Progenitor cell of endocrine pancreas (in vitro differentiated cells): ENCODE measurements at places on chromosomes 5 and 9.

GRCh38 chr5:68924481-68925145 lies 169.2 kb upstream of the SLC30A5 start:
- DNase-seq = no peak

DNA sequence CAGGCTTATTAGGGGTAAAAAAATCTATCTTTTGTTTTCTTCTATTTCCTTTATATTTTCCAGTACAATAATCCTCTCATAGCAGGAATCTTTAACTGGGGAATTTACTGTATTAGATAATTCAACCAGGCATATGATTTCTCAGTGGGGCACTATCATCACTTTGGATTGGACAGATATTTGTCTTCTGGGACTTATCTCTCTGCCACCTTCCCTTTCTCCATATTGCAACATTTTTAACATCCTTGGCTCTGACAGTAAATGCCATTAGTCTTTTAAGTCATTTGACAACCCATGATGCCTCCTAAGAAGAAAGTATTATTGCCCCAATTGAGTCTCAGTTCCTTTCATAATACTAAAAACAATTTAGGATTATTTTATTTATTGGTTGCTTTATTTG lies 304.1 kb downstream of the FGF10 start:
- no peak for DNase-seq

DNA sequence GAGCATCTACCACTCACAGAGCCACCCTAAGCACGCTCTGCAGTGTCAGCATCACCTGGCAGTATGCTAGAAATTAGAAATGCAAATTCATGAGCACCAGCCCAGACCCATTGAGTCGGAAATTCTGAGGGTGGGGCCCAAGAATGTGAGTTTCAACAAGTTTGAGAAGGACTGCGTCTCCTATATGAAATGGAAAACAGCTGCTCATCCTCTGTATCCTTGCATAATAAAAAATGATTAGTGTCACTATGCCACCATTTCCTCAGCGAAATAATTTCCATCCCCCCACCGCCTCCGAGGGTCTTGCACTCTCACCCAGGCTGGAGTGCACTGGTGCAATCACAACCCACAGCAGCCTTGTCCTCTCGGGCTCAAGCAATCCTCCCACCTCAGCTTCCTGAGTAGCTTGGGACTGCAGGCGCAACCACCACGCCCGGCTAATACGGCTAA lies 1.3 kb upstream of the IQGAP2 start:
- DNase-seq = no peak

DNA sequence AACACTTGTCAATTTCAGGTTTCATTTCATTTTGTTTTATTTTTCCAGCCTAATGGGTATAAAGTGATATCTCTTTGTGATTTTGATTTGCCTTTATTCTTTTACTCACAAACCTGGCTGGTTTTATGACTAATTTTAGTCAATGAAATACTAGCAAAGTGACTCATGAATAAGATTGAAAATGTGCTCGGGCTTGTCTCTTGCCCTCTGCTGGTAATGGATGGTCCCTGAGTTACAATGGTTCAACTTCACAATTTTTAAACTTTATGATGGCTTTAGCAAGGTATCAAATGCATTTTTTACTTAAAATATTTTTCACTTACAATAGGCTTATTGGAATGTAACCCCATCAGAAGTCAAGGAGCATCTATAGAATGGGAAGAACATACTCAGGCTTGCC lies 431.4 kb upstream of the CCNG1 start:
- DNase-seq = no peak

GRCh38 chr5:150313921-150314716 lies 11.4 kb upstream of the ARSI start:
- DNase-seq = no peak

GRCh38 chr5:14581891-14582796 lies 552 bp downstream of the OTULINL start:
- peak; percentile 64 for DNase-seq

DNA sequence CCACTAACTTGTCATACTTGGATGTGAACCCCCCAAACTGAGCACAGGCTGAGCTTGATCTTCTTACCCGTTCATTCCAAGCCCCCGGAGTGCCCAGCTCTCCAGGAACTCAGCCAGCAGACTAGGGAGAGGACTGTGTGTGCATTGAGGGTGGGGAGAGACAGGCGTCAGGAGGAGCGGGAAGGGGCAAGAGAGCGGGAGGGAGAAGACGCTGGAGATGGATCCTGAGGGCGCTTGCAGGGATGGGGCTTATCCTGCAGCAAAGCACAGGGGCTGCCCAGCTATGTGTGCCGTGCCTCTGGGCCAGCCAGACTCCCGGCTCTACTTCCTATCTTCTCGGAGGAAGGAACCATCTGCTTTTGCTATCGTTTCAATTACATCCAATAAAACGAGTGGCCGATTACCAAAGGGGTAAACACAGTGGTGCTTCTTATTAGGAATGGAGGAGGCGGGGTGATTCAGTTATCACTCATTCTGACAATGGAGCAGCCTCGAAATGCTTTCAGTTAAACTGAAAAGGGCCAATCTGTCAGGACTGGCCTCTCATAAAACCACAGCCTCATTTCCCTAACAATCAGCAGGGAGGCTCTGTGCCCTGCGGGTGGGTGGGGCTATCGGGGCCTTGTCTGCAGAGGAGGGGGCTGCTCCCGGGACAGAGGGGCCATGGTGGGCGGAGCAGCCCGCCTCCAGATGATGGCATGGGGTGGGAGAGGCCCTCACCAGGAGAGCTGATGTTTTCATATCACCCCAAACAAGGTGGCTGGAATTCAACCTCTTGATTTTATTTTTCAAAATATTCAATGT lies 168.2 kb downstream of the DAB2IP start:
- no peak for DNase-seq

- DNase-seq = no peak
These were observed 61.4 kb downstream of the CFAP90 start for GRCh38 chr5:7789567-7789966.

DNA sequence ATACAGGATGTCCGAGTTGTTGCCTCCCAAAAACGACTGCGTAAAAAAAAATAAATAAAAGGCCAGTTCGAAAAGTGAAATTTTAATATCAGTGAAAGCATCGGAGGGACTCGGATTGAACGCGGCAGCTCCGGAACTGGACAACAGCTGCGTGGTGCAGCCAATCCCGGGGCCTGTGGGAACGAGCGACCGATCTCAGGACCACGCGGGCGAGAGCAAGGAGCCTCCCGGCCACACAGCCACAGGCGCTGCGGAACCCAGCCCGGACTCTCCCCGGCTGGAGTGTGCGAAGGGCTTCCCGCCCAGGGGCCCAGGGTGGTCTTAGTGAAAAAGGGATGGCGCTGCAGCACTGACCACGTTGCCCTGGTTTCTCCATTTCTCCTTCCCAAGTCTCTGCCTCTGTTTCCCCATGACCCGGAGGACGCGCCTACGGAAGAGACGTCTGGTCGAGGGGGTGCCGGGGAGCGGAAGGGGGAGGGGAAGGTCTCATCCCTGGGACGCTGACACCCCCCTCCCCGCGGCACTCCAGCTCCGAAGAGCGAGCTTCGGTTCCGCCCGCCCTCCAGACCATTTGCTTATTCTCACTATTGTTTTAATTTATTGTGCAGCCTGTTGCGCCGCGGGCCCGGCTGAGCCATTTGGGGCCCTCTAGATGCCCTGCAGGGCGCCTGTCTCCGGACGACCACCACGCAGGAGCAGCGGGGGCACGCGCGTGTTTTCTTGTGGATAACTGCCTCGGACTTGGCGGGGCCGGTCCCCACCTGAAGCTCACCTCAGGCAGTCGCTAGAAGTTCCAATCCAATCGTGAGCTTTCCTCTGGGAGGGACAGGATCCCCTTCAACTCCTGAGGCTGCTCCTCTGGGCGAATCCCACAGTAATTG lies 303.0 kb downstream of the PARP8 start:
- DNase-seq = no peak

DNA sequence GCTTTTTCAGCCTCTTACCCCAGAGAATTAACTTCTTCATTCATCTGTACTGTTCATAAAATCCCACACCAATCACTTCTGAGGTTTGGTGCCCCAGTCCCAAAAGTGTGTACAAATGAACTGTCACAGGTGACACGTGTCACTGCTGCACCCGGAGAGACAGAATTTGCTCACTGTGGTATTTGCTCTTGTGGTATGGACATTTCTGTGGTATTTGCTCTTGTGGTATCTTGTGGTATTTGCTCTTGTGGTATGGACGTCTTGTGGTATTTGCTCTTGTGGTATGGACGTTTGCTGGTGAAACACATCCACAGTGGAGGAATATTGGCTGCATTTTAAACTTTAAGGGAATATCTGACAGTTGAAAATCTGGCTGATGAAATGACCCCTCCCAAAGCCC lies 214.9 kb upstream of the DAP start:
- DNase-seq = no peak

GRCh38 chr9:114476891-114477469 lies 28.3 kb downstream of the WHRN start:
- DNase-seq = no peak

- no peak for DNase-seq
These were observed 830 bp downstream of the ADAMTSL1 start for GRCh38 chr9:18474783-18475182.

GRCh38 chr5:119919279-119919678 lies 289.9 kb downstream of the FAM170A start:
- DNase-seq = no peak

GRCh38 chr5:127988146-127988760 lies 95.3 kb upstream of the SLC12A2 start:
- DNase-seq = no peak

DNA sequence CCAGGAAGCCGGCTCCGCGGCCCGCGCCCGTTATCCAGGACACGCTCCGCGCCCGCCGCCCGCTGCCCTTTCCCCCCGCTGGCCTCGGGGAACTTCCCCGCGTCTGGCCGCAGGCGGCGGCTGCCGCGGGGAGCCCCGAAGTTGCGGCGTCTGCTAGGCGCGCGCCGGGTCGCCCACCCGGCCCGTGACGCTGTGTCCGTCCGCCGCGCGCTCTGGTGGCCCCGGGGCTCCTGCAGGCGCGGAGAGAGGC lies 621 bp upstream of the GCNT4 start:
- no peak for DNase-seq

- DNase-seq = no peak
These were observed 3.8 kb downstream of the ZNF618 start for GRCh38 chr9:113879911-113880310.

- DNase-seq = no peak
These were observed 56.4 kb upstream of the NEURL1B start for GRCh38 chr5:172584638-172585037.

DNA sequence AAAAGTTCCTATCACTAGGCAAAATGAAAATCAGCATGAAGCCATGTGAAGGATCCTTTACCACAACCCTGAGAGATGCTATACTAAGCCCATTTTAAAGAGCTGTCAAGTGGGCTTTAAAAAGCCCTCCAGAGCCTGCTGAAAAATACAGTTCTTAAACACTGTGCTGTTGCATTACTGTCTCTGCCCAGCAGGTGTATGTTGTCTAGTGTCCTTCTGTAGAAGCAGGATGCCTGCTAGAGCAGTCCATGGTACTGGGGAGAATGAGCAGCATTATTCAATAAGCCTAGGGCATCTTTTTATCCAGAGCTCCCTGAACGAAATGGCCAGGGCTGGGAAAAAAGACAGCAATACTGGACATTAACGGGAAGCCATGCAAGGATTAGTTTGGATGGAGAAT lies 126.2 kb upstream of the PLCXD3 start:
- DNase-seq = no peak

DNA sequence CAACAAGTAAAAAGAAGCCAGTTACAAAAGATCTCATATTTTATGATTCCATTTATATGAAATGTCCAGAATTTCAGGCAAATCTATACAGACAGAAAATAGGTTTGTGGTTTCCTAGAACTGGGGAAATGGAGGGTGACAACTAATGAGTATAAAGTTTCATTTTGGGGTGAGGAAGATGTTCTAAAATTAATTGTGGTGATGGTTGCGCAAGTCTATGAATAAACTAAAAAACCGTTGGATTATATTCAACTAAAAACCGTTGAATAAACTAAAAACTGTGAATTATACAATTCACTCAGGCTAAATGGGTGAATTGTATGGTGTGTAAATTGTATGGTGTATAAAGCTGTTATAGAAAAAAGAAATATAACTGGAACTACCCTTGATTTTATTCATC lies 47.6 kb downstream of the ADAMTS6 start:
- no peak for DNase-seq

DNA sequence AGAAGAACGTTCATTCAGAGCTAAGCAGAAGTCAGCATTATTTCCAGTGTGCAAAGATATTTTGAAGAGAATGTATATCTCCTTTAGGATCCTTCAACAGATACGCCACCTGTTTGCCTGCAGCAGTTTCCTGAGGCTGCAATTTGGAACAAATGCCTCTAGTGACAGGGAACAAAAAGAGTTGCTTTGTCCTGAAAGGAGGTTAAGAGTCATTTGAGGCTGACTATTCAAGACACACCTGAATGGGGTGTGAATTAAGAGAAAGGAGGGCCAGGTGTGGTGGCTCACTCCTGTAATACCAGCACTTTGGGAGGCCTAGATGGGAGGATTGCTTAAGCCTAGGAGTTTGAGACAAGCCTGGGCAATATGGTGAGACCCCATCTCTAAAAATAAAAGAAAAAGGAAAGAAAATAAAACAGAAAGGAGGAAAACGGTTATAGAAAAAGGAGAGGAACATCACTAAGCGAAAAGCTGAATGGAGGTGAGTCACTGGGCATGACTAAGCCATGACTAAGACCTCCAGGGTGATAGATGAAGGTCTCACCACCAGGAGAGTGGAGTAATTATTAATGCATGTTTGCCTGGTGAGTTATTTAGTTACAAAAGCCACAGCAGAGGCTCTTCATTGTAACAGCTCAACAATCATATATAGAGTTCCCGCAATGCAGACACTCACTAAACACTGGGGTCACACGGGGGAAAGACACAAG lies 255.2 kb upstream of the TNC start:
- no peak for DNase-seq

- DNase-seq = no peak
These were observed 90.3 kb upstream of the SMC5 start for GRCh38 chr9:70168521-70168920.

DNA sequence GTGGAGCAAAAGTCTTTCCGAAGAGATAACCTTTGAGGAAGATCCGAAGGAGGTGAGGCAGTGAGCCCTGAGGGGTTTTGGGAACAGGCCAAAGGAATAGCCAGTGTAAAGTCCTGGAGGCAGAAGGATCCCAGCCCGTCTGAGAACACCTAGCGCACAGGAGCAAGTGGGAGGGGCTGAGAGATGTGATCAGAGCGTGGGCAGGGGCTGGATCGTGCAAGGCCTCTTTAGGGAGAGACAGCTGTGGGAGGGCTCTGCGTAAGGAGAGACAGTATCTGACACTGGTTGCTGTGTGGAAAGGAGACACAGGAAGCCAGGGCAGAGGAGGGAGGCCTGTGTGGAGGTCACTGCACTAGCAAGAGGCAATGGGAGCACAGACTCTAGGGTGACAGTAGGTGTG lies 68.2 kb downstream of the BARX1 start:
- no peak for DNase-seq

DNA sequence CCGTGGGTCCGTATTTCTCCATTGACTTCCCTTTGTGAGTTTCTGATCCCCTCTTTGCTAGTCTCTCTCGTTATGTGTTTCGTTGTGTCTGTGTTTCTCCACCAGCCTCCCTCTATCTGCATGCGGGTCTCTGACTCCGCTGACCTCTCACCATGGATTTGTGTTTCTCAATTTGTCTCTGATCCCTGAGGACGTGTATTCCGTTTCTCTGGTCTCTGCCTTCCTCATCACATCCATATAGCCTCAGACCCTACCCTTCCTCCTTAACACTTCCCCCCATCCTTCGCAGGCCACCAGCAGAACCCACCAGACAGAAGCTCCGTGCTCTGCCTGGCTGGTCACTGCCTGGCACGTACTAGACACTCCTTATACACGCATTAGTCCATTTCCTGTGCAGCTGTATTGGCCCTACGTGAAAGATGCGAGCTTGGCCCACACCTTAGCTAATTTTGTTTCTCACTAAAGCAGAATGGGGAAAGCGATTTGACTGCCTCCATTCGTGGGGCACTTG lies 631 bp downstream of the B4GALT7 start:
- no peak for DNase-seq
